ENCODE measurements at places on chromosomes 16 and 17.

- DNase-seq: no peak
Observed at GRCh38 chr17:80792373-80792781, 199.3 kb upstream of the CHMP6 start.

DNA sequence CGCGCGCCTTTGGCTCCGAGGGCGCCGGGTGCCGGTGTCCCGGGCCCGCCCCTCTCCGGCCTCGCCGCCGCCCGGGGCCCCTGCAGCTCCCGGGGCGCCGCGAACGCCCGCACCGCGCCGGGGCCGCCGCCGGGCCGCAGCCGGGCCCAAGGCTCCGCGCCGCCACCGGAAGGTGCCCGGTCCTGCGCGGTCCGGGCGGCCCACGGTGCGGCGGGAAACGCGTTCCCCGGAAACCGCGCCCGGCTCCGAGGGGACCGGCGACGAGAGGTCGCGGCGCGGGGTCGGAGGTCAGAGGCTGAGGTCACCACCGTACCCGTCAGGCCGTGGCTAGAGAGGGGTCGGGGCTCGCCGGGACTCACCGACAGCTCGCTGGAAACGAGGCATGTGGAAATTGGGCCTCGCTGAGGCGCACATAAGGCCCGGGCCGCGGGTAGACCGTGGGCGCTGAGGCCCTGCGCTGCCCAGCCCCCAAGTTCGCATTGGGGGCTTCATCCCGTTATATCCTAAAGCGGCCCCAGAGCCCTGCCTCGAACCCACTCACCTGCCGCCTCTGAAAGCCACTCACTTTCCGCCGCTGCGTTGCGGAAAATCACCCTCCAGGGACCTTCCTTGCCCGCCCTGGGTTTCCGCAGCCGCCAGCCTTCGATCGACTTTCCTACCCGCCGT is at the start of gene DUS1L:
TSS of gene DUS1L (minus strand) at position 167 of the 666 bp plus-strand sequence. CDS start 745 bp downstream, outside the sequence.
- peak; percentile 61 for DNase-seq

- DNase-seq: no peak
Observed at GRCh38 chr16:63816276-63816675, 1305.6 kb downstream of the CDH11 start.

GRCh38 chr16:66703406-66704215 is 7.1 kb upstream of the CMTM4 start:
- DNase-seq: no peak

All from CD4-positive, alpha-beta T cell treated with Interferon gamma for 1 hour (primary cell).